ENCODE measurements at places on chromosomes 6 and 20.
A peak's percentile ranks its signal among the peaks of the same experiment; 100 is the strongest.

- DNase-seq = no peak
Measured at GRCh38 chr20:59346061-59346460, 45.6 kb downstream of the EDN3 start.

DNA sequence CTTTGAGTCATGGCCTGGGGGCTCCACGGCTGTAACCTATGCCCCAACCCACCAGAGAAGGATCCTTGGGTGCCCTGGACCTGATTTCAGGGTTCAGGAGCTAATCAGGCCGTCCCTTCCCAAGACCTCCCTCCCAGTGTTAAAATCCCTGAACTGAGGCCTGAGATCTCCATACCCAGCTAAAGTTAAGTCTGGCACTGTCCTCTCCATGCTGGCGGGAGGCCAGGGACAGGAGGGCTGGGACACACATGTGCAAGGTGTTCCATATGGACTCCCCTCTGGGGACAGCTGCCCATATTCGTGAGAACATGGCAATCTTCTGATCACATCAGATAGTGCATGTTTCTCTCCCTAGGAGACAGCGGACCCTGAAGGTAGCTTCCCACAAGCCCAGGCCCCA lies 11.5 kb upstream of the TREML4 start:
- DNase-seq = no peak

GRCh38 chr20:24027229-24027628 lies 38.6 kb upstream of the GGTLC1 start:
- DNase-seq = no peak

- peak; percentile 30 for DNase-seq
Measured at GRCh38 chr6:5729813-5730517, 276.8 kb downstream of the NRN1 start.

GRCh38 chr6:3222506-3223038 lies 4.9 kb downstream of the TUBB2B start:
- no peak for DNase-seq

GRCh38 chr6:84652356-84653026 lies 111.9 kb downstream of the TBX18 start:
- no peak for DNase-seq

DNA sequence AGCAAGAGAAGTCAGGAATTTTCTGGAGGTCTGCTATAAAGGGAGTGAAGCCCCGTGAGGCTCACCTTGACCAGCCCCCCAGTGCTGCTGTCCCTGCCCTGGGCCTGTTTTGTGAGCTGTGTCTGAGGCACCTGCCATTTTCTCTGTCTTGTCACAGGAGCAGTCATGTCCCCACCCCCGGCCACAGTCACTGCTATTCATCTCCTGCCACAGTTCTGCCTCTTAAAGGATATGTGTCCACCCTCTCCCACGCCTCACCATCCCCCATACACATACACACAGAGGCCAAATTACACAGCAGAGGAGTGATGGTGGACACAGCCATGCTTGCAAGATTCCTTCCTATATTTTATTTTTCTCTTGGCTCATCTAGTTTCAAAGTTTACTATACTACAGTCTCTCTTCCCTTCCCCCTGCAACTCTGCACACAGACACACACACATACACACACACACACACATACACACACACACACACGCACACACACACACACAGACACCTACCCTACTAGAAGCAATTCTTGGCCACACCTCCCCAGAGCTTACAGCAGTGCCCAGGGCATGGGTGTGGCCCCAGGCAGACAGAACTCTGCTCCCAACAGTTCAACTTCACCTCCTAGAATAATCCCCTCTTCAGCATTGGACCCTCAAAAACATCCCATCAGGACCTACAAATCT lies 68.7 kb upstream of the TAB2 start:
- DNase-seq = no peak

DNA sequence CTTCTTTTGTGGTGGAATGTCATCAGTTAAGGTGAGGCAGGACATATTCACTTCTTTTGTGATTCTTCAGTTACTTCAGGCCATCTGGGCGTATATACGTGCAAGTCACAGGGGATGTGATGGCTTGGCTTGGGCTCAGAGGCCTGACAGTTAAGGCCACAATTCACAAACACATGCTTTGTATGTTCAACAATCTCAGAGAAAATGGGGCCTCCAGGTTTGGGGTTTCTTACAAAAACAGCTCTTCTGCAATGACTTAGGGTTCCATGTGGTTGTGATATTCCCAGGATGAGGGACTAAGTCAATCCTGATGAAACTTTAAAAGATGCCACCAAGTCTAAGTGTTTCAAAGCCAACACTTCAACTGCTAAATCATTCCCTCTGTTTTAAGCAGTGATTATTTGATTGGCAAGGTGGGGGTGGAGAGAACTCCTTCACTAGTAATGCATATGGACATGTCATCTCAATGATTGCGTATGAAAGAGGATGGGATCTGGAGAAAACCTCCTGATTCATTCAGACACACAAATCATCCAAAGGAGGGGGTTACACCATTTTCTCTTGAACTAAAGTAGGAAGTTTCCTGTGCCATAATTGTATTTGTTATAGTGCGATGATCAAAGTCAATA lies 41.7 kb upstream of the HEY2 start:
- DNase-seq = no peak

- no peak for DNase-seq
Measured at GRCh38 chr20:9660236-9660868, 146.0 kb downstream of the LAMP5 start.

- DNase-seq = no peak
Measured at GRCh38 chr6:11219400-11219834, 13.1 kb downstream of the NEDD9 start.

- no peak for DNase-seq
Measured at GRCh38 chr20:10065154-10065833, 30.5 kb downstream of the ANKEF1 start.

GRCh38 chr6:117423754-117424153 lies 2.0 kb downstream of the ROS1 start:
- no peak for DNase-seq

- DNase-seq = no peak
Measured at GRCh38 chr6:30889921-30890645, 5.8 kb downstream of the DDR1 start.

DNA sequence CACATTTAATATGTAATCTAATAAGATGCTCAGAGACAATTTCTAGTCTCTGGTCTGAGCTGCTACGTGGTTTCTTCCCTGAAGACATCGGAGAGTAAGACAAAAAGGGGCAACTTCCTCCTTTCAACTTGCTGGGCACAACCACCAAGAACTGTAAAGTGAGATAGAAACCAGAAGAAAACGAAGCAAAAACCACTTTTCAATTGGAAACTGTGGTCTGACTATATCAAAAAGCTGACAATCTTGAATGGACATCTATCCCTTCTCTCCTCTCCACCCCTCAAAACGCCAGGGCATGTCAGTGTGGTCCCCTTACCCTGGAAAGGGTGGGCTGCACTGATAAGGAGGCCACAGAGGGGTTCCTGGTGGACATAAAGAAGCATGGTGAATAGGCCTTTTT lies 269.1 kb downstream of the CD83 start:
- DNase-seq = no peak

- no peak for DNase-seq
Measured at GRCh38 chr6:3997177-3997770, 81.7 kb downstream of the FAM217A start.

- no peak for DNase-seq
Measured at GRCh38 chr6:83071707-83072106, 4.2 kb downstream of the DOP1A start.

DNA sequence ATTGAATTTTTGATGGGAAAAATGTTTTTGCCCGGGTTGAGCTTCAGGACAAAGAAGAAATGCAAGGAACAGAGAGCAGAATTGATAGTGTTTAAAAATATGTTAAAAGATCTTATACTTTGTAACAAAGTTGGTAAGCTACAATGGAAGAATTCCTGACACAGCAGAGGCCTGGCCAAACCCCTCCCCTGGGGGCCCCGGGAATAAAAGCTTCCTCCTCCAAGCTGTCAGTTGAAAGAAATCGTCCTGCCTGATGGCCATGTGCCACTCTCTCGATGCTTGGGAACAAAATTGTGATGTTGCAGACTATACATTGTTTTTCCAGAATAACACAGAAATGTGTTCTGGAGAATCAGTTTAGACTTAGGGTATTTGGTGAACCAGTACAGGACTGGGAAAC lies 14.2 kb upstream of the TOX2 start:
- DNase-seq = no peak

DNA sequence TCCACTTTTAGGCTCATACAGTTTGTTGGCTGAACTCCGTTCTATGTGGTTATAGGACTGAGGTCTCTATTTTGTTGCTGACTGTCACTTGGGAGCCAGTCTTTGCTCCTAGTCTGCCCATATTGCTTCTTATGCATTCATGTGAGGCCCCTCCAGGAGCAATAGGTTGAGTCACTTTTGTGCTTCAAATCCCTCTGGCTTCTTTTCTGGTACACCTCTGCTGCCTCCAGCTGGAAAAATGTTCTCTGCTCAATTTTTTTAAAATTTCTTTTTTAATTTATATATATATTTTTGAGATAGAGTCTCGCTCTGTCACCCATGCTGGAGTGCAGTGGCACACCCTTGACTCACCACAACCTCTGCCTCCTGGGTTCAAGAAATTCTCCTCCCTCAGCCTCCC lies 42.7 kb upstream of the NOX3 start:
- DNase-seq = no peak

GRCh38 chr6:32332433-32332832 lies 39.3 kb downstream of the TSBP1 start:
- DNase-seq = no peak

GRCh38 chr20:43389211-43389610 lies 68.5 kb upstream of the SRSF6 start:
- DNase-seq = no peak

- peak; percentile 67 for DNase-seq
Measured at GRCh38 chr20:1933465-1933870, 38.3 kb downstream of the SIRPA start.

GRCh38 chr6:69693762-69694161 lies 103.0 kb downstream of the LMBRD1 start:
- DNase-seq = no peak

GRCh38 chr6:41524634-41525011 lies 21.6 kb upstream of the FOXP4 start:
- no peak for DNase-seq

DNA sequence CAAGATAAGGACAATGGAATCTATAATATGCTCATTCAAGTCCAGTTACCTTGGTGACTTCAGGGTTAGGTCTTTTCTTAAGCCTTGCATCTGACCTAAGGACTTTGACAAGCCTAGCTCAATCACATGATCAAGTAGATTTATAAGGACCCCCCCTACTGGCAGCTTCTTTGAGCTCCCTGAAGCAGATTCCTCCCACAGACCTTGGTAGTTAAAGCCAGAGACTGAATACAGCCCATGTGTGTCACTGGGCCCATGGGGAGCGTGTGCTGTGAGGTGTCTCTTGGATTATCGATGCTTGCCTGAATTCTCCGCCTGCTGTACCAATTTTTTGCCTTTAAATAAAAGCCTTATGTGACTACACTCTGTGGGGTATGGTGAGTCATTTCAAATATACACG lies 372.7 kb upstream of the RGS17 start:
- peak; percentile 15 for DNase-seq

DNA sequence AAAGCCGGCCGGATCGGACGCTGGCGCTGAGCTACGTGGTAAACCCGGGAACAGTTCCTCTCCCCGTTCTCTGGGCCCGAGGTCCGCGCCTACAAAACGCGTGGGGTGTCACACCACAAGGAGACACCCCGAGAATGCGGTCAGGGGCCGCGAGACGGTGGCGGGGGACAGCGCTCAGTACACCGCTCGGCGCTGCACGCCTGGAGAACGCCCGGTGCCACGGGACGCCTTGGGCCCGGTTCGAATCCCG lies 670 bp downstream of the NCOA5 start:
- DNase-seq = no peak

DNA sequence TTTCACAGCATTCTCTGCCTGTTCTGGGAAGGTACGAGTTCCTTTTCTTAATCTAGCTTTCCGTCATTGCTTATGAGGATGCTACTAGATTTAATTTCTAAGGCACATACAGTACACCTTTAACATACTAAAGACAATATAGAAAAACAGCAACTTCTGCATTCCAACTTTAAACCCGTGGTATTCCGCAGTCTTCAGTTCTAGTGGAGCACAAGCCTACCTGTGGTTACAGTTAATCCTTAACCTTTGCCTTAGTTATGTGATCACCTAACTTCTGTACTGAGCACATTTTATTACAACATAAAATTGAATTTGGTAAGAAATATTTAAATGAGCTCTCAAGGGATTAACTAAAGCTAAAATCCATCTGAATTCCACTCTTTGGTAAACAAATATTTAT lies 289.5 kb downstream of the BTBD9 start:
- DNase-seq = no peak

- no peak for DNase-seq
Measured at GRCh38 chr6:48613231-48613949, 502.4 kb upstream of the PTCHD4 start.

DNA sequence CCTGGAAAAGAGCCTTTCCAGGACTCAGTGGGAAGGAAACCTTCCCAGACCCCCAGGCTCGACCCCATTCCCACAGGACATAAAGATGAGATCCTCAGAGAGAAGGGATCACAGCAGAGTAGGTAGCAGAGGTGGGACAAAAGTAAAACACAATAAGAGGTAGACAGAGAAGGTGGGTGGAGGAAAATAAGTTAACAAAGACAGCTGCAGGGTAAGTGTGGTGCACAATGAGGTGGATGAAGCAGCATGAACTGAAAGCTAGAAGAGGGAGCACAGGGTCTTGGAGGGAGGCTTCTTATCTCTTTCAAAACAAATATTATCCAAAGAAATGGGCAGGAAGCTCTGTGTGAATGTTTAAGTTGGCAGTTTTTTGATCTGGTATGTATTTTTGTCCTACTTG lies 14.0 kb upstream of the MAP7 start:
- no peak for DNase-seq

DNA sequence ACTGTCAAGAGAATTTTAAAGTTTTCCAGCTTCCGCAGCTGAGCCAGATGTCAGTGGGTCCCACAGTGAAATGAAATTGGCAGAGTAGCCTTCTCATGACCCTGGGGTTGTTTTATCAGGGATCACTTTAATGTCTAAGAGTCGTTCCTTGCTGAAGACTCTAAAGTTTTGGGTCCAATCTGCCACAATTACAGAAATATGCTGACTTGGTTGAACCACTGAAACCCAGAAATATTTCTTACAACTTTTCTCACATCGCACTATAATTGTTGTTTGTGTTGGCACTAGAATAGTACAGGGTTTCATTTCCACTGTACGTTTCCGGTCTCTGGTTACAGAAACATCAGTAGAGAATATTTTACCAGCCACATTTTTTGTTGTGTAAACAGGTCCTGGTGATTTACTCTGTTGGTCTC lies 109.0 kb downstream of the HMGCLL1 start:
- no peak for DNase-seq

DNA sequence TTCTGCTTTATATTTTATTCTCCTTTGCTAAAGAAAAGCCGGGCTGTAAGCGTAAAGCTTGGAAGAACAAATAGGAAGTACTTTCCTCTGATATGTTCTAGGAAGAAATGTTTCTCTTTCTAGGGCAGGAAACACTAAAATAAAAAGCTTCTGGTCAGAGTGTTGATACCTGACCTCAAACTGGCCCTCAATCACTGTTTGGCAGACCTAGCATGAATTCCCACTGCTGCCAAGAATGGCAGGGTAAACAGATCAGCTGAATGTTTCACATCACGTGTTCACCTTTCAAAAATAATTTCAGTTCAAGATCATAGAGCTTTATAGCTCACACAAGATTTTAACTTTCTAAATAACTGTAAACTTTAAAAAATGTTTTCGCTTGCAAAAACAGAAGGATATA lies 2.9 kb downstream of the MPC1 start:
- no peak for DNase-seq

- no peak for DNase-seq
Measured at GRCh38 chr20:58587467-58587866, 63.6 kb upstream of the STX16 start.

GRCh38 chr20:50138479-50139393 lies 14.8 kb downstream of the PEDS1 start:
- DNase-seq = no peak

All from SK-N-DZ (cell line).